Right ventricle myocardium inferior (tissue), 1 donor: ENCODE measurements at places on chromosomes 5 and 9. TPM values are rescaled to one million over a fixed set of nuclear protein-coding genes. Genes with fewer than 3 reads are reported as not detected.

The TTC23L gene
- not detected for total RNA-seq

The DTWD2 gene
- total RNA-seq: 12.1 TPM

The FBLL1 gene
- not detected for total RNA-seq

The SH3PXD2B gene
- total RNA-seq: 5.4 TPM

The IL17B gene
- not detected for total RNA-seq
